Dermis microvascular lymphatic vessel endothelial cell (primary cell): ENCODE measurements at places on chromosomes 2 and 18.

DNA sequence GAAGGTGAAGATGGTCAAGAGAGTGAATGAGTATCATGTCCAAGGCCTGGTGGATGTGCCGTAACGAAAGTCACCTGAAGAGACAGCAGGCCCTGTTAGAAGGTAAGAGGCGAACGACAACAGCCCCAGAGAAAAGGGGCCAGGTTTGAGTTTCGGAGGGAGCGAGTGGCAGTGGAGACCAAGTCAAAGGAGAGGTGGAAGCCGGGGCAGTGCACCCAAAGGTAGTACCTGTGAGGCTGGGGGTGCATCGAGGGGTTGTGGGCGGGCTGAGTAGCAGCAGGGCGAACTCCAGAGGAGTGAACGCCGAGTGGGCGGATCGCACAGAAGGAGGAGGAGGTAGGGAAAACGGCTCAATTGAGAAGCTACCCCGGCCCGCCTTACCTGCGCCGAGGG lies 358 bp downstream of the USP37 start:
- no peak for DNase-seq

GRCh38 chr2:43358410-43359201 lies 132.2 kb upstream of the ZFP36L2 start:
- DNase-seq = no peak

DNA sequence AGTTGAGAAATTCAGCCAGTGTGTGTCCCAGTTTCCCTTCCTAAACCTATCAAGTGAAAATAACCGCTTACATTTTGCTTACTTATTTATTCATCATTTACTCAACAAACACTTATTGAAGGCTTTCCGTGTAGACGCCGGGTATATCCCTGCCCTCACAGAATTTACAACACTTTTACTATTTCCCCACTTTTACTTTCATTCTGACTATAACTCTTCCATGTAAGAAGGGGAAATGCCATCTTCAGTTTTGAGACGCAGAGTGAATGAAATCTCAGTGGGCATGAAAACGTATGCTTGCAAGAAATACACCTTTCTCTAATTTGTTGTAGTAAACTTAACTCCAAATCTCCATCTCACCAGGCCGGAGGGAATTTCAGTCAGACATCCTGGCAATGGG lies 251.0 kb upstream of the CHAC2 start:
- no peak for DNase-seq

DNA sequence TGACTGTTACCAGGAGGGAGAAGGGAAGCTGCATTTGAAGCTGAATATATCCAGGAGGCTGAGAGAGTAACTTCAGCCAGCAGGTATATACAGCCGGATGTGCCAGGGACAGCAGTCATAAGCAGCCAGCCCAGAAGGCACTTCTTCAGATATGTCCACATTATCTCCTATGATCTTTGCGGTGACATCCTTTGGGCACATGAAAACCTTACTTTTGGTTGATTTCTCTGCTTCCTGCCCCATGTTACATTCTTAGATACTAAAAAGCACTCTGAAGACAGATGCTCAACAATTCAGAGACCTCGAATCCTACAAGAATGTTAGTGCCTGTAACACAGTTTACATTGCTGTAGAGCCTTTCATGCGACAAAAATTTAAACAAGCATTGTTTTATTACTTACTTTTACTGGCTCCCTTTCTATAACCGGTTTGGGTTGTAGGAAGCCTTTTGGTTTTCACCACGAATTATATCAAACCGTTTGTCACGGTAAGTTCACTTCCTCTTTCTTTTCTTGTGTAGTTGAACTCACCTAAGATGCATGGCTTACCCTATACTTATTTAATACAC lies 50.3 kb upstream of the TLK1 start:
- no peak for DNase-seq

GRCh38 chr2:237149425-237149824 lies 63.7 kb downstream of the COPS8 start:
- DNase-seq = no peak

- DNase-seq = no peak
Observed at GRCh38 chr2:167196461-167197252, 308.4 kb downstream of the XIRP2 start.

DNA sequence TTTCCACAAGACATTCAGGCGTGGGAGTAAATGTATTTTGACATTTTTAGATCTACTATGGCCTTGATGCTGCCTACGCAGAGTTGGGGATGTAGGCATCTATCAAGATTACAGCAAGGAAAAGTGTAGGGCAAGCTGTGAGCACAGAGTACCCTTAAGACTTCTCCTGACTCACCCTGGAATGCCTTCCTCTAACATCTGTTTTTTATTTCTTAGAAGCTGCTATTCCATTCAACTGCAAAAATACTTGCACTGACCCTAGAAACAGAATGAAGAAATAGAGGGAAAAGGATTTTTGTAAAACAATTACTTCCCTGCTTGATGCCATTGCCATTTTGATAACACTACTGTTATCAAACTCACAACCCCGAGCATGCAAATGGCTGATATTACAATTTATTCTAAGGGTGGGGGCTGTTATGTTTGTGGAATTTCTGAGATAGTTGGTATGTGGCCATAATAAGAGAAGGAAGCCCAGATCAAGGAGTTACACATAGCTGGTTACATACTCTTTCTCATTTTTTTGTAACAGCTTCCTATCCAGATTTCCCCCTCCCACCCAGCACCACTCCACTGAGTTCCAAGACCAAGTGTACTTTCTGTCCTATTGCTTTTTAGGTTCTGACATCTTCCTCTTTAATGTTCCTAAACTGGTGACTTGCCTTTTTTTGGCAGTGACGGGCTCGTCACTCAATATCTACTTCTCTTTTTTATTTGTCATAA lies 6.0 kb upstream of the ROCK1 start:
- no peak for DNase-seq

GRCh38 chr2:225400060-225400511 lies 576 bp downstream of the NYAP2 start:
- peak; percentile 37 for DNase-seq

DNA sequence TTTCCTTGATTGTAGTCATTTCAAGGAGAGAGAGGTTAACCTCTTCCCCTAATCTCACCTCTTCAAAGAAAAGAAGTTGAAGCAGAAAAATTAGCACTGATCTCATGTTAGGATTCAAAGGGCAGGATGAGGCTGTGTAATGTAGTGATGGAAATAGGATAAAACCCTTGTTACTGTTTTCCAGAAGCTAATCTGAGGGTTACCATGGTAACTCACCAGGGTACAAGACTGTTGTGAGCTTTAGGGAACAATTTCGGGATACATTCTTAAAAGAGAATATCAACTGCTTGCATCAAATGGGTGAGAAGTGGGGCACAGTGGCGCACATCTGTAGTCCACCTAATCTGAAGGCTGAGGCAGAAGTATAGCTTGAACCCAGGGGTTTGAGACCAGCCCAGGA lies 64.9 kb upstream of the SLC39A10 start:
- DNase-seq = no peak
